ENCODE measurements at places on chromosomes 4 and X. TPM values are rescaled to one million over a fixed set of nuclear protein-coding genes. Genes with fewer than 3 reads are reported as not detected.
A peak's percentile ranks its signal among the peaks of the same experiment; 100 is the strongest.

DNA sequence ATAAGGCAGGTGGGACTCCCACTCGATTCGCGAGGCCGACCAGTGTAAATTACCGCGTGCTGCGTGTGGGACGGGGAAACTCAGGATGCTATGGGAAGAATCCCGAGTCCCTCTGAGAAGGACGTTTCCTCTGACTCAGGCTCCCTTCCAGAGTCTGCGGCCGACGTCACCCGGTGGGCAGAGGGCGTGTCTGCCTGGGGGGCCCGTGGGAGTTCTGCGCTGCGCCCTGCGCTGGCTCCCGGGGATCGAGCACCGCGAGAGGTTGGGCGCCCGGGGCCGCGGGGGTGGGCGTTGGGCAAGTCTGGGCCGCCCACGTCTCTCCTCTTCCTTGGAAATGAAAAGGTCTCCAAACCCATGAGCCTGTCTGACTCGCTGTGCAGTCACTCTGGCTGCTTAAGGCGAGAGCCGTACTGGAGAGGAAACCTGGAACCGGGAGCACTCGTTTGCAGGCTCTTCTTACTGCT lies 568 bp downstream of the NIPAL1 start:
- H3K27me3 ChIP-seq: no peaks in the 10 kb centered on the region
- no peaks in the 10 kb centered on the region for H3K4me1 ChIP-seq
- peak overlapping the region; percentile 90 for H3K27ac ChIP-seq
- no peaks in the 10 kb centered on the region for H3K36me3 ChIP-seq
- peak overlapping the region; percentile 83 for H3K4me3 ChIP-seq
- no peak for DNase-seq

DNA sequence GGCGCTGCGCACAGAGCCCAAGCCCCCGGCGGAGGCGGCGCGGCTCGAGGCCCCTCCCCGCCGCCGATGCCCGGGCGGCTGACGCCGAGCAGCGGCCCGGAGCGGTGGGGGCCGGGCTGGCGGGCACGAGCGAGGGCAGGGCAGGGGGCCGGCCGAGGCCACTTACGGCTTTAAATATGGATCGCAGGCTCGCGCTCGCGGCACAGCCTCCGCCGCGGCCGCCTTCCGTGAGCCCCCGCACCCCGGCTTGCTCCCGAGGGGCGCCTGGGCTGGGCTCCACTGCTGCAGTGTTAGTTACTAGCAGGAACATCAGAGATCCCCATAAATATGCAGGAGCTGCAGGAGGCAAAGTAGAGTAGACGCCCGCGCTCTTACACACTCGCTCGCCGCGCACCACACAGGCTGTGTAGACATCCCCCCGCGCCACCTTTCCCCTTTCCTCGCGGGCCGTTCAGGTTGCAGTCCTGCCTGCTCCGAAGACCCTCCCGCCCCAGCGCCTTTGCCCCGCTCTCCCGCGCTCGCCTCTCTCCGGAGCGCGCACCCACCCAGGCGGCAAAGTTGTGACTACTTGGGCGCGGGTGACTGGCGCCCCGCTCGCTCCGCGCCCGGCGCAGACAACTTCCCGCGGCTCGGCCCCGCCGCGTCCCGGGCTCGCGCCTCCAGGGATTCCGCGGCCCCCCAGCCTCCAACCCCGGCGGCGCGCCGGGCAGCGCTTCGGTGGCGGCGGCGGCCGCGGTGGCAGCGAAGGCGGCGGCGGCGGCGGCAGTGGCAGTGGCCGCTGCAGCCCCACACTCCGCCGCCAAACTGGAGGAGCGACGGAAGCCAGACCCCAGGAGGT lies 152.0 kb upstream of the SLC4A4 start:
- no peaks in the 10 kb centered on the region for H3K36me3 ChIP-seq
- H3K4me3 ChIP-seq: peak overlapping the region; percentile 86
- peak overlapping the region; percentile 86 for H3K27ac ChIP-seq
- no peaks in the 10 kb centered on the region for H3K4me1 ChIP-seq

DNA sequence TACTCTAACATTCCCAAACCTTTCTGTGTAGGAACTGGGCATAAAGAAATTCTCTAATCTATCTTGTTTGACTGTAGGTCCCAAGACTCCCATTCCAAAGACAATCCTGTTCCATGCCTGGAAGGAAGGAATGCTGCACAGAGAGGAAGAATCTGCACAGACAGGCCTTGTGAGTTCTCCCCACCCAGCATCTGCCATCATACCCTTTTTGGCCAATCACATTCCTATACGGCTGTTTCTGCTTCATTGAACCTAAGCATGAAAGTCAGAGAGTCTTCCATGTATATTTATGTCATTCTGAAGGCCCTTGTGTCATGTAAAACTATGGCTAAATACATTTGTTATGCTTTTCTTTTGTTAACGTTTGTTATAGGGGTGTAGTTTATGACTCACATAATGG lies 667.7 kb upstream of the IGFBP7 start:
- no peaks in the 10 kb centered on the region for H3K4me1 ChIP-seq
- H3K4me3 ChIP-seq: no peak overlapping the region
- no peak overlapping the region for H3K27ac ChIP-seq
- DNase-seq: no peak
- no peaks in the 10 kb centered on the region for H3K27me3 ChIP-seq
- no peaks in the 10 kb centered on the region for H3K36me3 ChIP-seq

- H3K36me3 ChIP-seq: no peaks in the 10 kb centered on the region
- DNase-seq: no peak
- H3K27ac ChIP-seq: no peak overlapping the region
- no peaks in the 10 kb centered on the region for H3K4me1 ChIP-seq
Measured at GRCh38 chr4:101393256-101393655, 45.9 kb upstream of the PPP3CA start.

DNA sequence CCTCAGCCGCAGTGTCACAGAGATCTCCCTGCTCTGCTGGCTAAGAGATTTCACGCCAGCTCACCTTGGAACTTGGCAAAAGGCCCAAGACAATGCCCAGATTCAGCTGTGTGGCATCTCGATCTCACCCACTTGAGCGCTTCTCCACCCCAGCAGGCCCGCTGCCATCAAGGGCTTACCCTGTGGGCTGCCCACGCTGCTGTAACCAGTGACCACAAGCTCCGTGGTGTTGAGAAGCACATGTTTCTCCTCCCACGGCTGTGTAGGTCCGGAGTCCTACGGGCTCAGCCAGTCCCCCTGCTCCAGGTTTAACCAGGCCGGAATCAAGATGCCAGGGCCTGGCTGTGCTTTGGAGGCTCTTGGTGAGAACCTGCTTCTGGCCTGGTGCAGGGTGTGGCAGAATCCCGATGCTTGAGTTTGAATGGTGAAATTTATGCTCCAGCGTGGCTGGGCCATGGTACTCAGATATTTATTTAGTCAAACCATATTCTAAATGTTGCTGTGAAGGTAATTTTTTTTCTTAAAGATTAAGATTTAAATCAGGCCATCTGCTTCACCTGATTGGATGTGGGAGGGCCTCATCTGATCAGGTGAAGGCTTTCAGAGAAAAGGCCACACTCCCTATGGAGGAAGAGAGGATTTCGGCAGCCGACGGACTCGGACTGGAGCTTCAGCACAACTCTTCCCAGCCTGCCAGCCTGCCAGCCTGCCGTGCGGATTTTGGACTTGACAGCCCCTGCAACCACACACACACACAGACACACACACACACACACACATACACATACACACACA lies 24.8 kb upstream of the ADRA2C start:
- H3K27me3 ChIP-seq: peaks cover 12% of the 10 kb centered on the region
- no peak overlapping the region for H3K27ac ChIP-seq
- H3K36me3 ChIP-seq: no peaks in the 10 kb centered on the region
- no peak overlapping the region for H3K4me3 ChIP-seq
- DNase-seq: no peak

- no peaks in the 10 kb centered on the region for H3K27me3 ChIP-seq
- peaks cover 9% of the 10 kb centered on the region for H3K36me3 ChIP-seq
- peak overlapping the region; percentile 77 for H3K4me3 ChIP-seq
- DNase-seq: no peak
Measured at GRCh38 chr4:1721666-1722550, 587 bp downstream of the TACC3 start.

GRCh38 chr4:98969878-98970785 lies 25.4 kb upstream of the METAP1 start:
- no peaks in the 10 kb centered on the region for H3K36me3 ChIP-seq
- H3K27ac ChIP-seq: no peak overlapping the region
- H3K27me3 ChIP-seq: no peaks in the 10 kb centered on the region
- DNase-seq: no peak
- no peak overlapping the region for H3K4me3 ChIP-seq
- H3K4me1 ChIP-seq: peaks cover 8% of the 10 kb centered on the region

- no peaks in the 10 kb centered on the region for H3K27me3 ChIP-seq
- no peak for DNase-seq
- no peaks in the 10 kb centered on the region for H3K36me3 ChIP-seq
- no peak overlapping the region for H3K27ac ChIP-seq
- no peak overlapping the region for H3K4me3 ChIP-seq
- no peaks in the 10 kb centered on the region for H3K4me1 ChIP-seq
Measured at GRCh38 chr4:162403419-162403818, 239.6 kb upstream of the FSTL5 start.

- no peaks in the 10 kb centered on the region for H3K27me3 ChIP-seq
- peak overlapping the region; percentile 78 for H3K4me3 ChIP-seq
- H3K27ac ChIP-seq: peak overlapping the region; percentile 91
- peaks cover 31% of the 10 kb centered on the region for H3K4me1 ChIP-seq
Measured at GRCh38 chr4:109729117-109729717, 653 bp downstream of the PLA2G12A start.

DNA sequence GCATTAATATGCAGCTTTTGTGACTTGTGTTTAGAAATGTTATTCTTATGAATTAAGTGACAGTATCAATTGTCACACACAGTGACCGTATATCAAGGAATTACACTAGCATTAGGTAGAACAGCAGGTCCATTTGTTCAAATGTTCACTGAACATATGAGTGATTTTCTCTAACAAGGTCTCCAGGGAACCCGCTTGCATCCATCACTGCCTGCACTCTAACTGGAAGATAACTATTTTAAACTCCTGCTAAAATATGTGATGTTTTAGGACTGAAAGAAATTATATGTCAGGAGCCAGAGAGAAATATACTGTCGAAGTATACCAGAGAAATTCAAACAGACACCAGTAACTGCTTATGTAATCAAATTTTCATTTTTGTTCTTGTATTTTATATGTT lies 1395.7 kb downstream of the PCDH18 start:
- no peaks in the 10 kb centered on the region for H3K36me3 ChIP-seq
- H3K4me3 ChIP-seq: no peak overlapping the region

DNA sequence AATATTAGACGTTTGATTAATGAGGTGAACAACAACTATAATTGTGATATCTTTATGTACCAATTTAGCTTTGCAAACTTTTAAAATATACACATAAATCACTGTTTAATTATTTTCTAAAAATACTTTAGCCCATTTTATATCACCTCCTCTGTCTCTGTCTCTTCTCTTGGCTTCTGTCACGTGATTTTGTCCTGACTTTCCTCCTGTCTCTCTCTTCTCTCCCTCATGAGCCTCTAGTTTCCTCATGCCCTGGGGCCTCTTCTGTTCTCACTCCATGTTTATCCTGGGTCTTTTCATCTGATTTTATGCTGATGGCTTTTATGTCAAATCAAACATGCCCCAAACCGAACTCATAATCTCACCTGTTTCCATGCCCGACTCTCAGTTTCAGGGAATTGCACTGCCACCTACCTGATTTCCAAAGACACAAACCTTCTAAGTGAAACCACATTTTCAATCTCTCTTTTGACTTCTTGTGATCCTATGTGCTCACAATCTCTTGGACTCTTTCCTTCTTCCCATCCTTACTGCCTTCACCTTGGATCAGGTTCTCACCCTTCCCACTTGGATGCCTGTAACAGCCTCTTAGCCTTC lies 303.0 kb upstream of the GALNT7 start:
- no peaks in the 10 kb centered on the region for H3K27me3 ChIP-seq
- H3K4me3 ChIP-seq: no peak overlapping the region
- H3K27ac ChIP-seq: no peak overlapping the region
- no peak for DNase-seq
- no peaks in the 10 kb centered on the region for H3K4me1 ChIP-seq

- H3K27me3 ChIP-seq: no peaks in the 10 kb centered on the region
- DNase-seq: no peak
- H3K27ac ChIP-seq: no peak overlapping the region
- H3K36me3 ChIP-seq: no peaks in the 10 kb centered on the region
Measured at GRCh38 chr4:6257247-6258025, 12.2 kb upstream of the WFS1 start.

DNA sequence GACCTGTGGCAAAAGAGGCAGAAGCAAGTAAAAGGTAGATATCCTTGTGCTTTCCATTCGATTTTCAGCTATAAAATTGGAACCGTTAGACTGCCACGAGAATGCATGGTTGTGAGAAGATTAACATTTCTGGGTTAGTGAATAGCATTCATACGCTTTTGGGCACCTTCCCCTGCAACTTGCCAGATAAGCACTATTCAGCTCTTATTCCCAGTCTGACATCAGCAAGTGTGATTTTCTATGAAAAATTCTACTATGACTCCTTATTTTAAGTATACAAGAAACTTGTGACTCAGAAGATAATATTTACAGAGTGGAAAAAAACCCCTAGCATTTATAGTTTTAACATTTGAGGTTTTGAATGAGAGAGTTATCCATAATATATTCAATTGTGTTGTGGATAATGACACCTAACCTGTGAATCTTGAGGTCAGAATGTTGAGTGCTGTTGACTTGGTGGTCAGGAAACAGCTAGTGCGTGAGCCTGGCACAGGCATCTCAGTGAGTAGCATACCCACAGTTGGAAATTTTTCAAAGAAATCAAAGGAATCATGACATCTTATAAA lies 3.9 kb downstream of the FGB start:
- no peaks in the 10 kb centered on the region for H3K36me3 ChIP-seq
- no peaks in the 10 kb centered on the region for H3K27me3 ChIP-seq
- no peak overlapping the region for H3K4me3 ChIP-seq

- no peak overlapping the region for H3K27ac ChIP-seq
- no peak overlapping the region for H3K4me3 ChIP-seq
- H3K4me1 ChIP-seq: no peaks in the 10 kb centered on the region
- no peaks in the 10 kb centered on the region for H3K27me3 ChIP-seq
- DNase-seq: no peak
Measured at GRCh38 chr4:173871643-173872042, 341.6 kb upstream of the HAND2 start.

- H3K4me1 ChIP-seq: no peaks in the 10 kb centered on the region
- no peak for DNase-seq
- H3K27me3 ChIP-seq: no peaks in the 10 kb centered on the region
- H3K36me3 ChIP-seq: no peaks in the 10 kb centered on the region
- no peak overlapping the region for H3K27ac ChIP-seq
Measured at GRCh38 chrX:14641681-14642655, 112.6 kb downstream of the GLRA2 start.

DNA sequence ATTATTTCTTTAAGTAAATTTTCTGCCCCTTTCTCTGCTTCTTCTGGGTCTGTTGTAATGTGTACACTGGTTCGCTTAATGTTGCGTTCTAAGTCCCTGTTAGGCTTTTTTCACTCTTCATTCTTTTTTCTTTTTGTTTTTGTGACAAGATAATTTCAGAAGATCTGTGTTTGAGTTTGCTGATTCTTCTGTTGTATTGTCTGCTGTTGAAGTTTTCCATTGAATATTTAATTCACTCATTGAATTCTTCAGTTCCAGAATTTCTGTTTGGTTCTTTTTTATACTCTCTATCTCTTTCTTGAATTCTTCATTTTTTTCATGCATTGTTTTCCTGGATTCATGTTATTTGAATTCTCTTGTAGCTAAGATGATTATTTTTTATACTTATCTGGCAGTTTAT lies 66.3 kb upstream of the NUDT6 start:
- H3K36me3 ChIP-seq: no peaks in the 10 kb centered on the region
- H3K27ac ChIP-seq: no peak overlapping the region
- H3K4me1 ChIP-seq: no peaks in the 10 kb centered on the region
- DNase-seq: no peak

Gene IQCM
- total RNA-seq: not detected

Gene FSTL5
- not detected for total RNA-seq

Gene CENPVL1
- total RNA-seq: not detected

Gene S100P
- total RNA-seq: 61.9 TPM
